ENCODE measurements at places on chromosomes 16 and 17.
A peak's percentile ranks its signal among the peaks of the same experiment; 100 is the strongest.

- no peak for DNase-seq
Measured at GRCh38 chr16:29757950-29758466, 12.2 kb upstream of the C16orf54 start.

- no peak for DNase-seq
Measured at GRCh38 chr16:28901862-28902261, 23.2 kb downstream of the RABEP2 start.

DNA sequence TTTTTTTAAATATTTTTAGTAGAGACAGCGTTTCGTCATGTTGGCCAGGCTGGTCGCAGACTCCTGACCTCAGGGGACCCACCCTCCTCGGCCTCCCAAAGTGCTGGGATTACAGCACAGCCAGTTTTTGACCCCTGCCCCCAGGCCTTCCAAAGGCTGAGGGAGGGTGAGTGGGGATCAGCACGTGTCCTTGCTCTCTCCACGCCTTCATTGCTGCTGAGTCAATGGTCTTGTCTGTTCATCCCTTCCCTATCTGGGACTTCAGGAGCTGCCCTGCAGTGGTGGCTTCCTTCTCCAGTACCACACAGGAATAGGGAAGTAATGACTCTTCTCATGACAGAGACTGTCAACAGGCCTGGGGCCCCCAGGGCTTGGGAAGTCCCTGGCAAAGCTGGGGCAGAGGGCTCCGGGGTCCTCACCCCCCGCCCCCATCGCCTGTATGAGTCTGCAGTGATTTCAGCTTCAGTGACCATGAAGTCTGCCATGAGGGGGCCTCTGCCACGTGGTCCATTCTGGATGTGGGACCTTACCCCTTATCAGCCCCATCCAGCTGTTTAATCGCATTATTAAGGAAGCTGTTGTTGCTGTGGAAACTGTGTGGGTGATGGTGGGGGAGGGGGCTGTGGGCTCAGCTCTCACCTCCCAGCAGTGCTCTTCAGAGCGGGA is 6.1 kb downstream of the ABCC3 start:
- no peak for DNase-seq

- no peak for DNase-seq
Measured at GRCh38 chr16:29743827-29744531, 1.8 kb downstream of the C16orf54 start.

GRCh38 chr17:67211742-67212141 is 33.3 kb downstream of the HELZ start:
- no peak for DNase-seq

GRCh38 chr17:76327696-76328095 is 19.6 kb upstream of the QRICH2 start:
- DNase-seq, result no peak

DNA sequence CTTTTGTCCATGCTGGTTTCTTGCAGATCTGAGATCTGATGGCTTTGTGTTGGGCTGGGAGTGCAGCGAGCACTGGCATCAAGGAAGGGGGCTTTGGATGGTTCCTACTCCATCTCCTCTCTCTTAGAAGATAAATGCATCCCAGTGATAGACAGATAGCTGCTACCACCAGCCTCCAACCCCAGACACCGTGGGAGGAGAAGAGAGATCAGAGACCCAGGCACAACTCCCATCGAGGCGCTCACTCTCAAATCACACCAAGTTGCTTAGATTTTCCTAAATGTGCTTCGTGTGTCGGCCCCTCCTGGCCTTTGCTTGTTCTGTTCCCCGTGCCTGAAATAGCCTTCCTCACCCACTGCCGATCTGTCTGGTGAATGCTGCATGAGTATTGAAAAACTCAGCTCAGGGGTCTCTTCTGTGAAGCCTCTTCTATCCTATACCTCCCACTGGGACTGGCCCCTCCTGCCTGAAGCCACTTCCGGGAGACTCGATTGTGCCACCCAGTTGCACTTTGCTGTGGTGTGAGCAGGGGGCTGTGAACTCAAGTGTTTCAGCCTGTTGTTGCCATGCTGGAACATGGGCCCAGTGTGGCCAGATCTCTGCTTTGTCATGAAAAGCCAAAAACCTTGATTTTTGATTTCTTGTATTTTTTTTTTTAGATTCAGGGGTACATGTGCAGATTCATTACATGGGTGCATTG is 242.7 kb downstream of the GSG1L start:
- DNase-seq, result no peak

DNA sequence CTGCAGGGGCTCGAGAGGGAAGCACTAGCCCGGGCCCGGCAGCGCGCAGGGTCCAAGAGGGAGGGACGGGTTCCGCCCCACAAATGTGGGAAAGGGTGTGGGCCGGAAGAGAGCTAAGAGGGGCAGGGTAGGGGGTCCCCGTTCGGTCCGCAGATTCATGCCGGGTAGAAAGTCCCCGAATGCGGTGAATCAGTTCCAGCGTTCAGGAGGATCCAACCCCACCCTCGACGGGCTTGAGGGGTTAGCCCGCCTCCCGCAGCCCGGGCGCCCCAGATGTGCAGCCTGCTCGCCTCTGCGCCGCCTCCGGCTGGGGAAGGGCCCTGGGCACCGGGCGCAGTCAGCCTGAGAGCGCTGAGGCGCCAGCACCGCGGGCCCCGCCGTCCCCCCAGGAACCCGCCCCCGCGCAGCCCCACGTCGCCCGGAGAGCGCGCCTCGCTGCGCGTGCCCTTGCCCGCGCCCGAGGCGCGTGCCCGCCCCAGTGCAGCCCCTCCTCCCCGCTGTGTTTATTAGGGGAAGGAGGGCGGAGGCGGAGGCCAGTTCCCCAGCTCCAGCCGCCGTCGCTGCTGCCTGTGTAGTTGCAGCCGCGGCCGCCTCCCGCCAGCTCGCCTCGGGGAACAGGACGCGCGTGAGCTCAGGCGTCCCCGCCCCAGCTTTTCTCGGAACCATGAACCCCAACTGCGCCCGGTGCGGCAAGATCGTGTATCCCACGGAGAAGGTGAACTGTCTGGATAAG is at the start of gene LASP1:
Gene LASP1, plus strand, starts transcription at position 533 of the 733 bp plus-strand sequence. Its CDS starts 132 bp downstream, at position 665.
- peak; percentile 90 for DNase-seq

GRCh38 chr17:62790564-62790986 is 17.5 kb downstream of the MARCHF10 start:
- no peak for DNase-seq

DNA sequence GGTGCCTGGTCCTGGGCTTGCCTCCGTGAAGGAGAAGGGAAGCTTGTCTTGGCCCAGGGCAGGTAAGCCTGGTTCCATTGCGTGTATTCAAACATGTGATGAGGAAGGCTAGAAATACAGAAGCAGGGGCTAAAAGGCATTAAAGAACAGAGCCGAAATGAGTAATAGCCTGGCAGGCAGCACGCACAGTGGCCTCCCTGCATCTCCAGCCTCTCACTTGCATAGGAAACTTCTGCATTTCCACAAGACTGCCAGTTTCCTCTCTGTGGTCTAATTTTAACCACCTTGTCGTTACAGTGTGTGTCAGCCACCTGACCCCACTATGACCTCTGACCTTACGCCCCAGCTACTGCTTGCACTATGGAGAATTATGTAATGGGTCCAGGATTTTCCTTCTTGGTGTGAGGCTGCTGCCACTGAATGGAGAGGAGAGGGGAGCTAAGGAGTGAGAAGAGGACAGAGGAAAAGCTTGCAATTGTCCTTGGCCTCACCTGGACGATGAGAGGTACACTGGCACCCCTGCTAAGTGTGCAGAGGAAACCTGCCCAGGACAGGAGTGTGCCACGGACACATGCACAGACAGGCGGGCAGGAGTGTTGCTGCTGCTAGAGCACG is 32.8 kb downstream of the HIC1 start:
- peak; percentile 67 for DNase-seq

DNA sequence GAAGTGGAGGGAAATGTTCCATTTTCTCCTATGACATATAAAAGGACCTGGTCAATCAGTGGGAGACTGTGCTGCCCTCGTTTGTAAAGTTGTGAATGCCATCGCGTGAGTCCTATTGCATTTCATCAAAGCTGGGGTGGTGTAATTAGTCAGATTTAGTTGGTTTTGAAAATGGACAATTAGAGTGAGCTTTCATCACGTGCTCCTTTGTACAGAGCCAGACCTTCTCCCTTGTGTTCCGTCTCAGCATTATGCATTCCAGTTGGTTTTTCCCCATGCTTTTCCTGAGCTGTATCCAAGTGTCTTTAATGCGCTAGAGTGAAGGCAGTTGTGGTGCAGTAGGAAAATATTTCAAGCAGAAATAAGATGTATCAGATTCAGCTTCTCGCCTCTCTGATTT is 10.4 kb downstream of the SEC14L1 start:
- DNase-seq, result no peak

- no peak for DNase-seq
Measured at GRCh38 chr17:59796785-59797205, 89.3 kb downstream of the VMP1 start.

DNA sequence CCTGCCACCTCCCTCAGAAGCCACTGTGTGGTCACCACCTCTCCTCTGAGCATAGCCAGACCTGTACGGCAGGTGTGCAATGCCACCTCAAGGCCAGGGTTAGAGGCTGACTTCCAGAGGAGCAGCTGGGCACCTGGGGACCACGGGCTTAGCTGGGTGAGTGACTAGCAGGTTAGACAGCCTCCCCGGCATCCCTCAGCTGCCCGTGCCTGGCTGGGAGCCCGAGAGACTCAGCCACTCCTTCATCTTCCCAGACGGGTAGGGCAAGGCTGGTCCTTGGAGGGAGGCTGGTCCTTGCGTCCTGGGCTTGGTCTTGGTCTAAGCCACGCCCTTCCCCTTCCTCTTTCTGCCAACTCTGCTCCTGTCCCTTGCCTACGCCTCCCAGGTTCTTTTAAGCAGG is 7.8 kb downstream of the CRHR1 start:
- no peak for DNase-seq

DNA sequence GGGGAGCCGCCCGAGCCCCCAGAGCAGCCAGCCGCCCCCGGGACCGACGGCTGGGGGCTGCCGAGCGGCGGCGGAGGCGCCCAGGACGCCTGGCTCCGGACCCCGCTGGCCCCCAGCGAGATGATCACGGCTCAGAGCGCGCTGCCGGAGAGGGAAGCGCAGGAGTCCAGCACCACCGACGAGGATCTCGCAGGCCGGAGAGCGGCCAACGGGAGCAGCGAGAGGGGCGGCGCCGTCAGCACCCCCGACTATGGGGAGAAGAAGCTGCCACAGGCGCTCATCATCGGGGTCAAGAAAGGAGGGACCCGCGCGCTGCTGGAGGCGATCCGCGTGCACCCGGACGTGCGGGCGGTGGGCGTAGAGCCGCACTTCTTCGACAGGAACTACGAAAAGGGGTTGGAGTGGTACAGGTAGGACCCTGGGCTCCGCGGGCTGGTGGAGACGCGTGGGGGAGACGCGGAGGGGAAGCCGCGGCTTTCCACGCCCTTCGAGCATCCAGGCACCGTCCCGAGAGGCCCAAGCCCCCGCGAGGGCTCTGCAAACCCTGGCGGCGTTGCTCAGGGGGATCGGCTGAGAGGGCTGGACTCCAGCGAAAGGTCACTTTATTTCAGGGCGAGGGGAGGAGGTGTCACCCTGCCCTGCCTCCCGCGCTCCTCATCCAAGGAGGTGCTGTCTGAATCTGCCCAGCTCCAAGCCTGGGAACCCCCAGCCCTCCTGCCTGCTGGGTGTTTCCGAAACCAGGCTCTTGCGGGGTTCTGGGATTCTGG is 1.2 kb downstream of the HS3ST4 start:
- no peak for DNase-seq

GRCh38 chr16:14043278-14043677 is 27.8 kb upstream of the MRTFB start:
- no peak for DNase-seq

DNA sequence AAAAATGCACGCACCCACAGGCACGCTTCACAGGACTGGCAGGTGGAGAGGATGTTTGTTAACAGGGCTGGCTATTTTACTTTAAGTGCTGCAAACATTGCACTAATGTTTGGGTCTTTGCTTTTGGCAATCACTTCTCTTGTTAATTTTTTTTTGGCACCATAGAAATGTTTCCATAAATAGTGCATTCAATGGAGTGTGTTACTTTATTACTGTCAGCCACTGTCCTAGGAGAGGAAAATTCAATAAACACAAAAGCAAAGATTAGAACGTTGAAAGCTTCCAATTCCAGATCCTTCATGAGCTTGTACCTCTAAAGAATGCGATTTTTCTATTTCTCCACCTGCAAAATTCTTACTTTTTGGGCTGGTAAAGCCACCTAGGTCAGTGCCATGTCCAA is 743.5 kb downstream of the WWOX start:
- DNase-seq, result no peak

DNA sequence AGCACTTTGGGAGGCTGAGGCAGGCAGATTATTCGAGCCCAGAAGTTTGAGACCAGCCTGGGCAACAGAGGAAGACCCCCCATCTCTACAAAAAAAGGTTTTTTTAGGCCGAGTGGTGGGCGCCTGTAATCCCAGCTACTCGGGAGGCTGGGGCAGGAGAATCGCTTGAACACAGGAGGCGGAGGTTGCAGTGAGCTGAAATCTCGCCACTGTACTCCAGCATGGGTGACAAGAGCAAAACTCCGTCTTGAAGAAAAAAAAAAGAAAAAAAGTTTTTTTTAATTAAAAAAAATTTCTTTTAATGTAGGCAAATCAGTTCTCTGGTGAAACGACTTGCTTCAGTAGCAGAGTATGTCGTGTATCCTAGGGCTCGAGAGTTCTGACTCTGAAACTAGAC is 10.9 kb downstream of the HSD3B7 start:
- no peak for DNase-seq

DNA sequence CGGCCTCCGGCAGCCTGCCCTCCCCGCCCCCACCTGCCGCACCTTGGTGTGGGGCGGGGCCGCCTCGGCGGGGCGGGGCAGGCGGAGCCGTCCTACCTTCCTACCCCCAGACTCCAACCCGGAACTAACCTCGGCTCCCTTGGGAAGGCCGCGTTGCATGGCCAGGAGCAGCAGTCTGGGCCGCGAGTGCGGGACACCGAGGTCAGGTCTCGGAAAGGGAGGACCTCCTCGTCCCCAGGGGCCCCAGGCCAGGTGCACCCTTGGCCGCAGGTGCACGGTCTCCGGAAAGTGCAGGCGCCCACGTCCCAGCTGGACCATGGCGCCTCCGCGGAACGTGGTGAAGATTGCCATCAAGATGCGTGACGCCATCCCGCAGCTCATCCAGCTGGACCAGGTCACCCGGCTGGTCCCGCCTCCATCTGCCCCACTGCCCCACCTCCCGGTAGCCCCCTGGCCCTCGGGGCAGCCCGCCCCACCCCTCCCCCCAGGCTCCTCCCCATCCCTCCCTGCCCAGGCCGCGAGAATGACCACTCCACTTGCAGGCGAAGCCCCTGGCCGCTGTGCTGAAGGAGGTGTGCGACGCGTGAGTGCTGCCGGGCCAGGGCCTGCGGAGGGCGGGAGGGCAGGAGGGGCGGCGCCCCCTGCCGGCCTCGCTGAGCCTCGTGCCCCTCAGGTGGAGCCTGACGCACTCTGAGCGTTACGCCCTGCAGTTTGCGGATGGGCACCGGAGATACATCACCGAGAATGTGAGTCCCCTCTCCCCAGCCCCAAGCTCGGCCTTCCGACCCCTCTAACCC is at the start of gene ELMO3:
Gene ELMO3, plus strand, starts transcription at position 121 of the 797 bp plus-strand sequence. Its CDS starts 196 bp downstream, at position 317.
- DNase-seq, result no peak

- DNase-seq, result no peak
Measured at GRCh38 chr17:6502871-6503509, 53.4 kb downstream of the PITPNM3 start.

DNA sequence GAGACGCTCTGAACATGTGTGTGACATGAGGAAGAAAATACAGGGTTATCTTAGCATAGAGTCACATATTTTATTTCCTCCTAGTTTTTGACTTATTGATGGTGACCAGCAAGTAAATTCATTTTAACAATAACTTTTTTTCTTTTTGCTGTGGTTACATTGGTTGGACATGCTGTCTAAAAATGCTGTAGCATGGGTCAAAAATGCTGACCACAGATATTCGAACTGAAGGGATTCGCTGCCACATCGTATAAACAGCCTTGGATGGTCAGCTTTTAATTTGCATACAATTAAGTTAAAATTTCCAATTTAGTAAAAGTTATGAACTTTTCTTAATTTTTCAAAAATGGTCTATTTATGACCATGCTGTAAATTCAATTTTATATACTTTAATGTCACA is 30.5 kb downstream of the RPGRIP1L start:
- no peak for DNase-seq

GRCh38 chr17:38701504-38702165 is 3.4 kb upstream of the MLLT6 start:
- peak; percentile 83 for DNase-seq
